Amniotic stem cell (primary cell): ENCODE measurements at places on chromosomes 1 and 21.

DNA sequence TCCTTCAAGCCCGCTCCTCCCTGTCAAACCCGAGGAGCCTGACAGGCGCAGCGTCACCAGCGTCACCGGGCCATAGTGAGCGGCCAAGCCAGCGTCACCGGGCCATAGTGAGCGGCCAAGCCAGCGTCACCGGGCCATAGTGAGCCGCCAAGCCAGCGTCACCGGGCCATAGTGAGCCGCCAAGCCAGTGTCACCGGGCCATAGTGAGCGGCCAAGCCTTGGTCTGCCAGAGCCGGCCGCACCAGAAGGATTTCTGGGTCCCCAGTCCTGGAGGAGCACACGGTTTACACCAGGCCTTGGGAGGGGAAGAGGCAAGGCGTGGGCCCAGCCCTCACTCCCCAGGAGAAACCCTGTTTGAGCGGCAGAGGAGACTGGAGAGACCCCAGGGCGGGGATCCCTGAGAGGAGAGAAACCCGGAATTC lies 39.8 kb upstream of the COL18A1 start:
- no peak for DNase-seq

DNA sequence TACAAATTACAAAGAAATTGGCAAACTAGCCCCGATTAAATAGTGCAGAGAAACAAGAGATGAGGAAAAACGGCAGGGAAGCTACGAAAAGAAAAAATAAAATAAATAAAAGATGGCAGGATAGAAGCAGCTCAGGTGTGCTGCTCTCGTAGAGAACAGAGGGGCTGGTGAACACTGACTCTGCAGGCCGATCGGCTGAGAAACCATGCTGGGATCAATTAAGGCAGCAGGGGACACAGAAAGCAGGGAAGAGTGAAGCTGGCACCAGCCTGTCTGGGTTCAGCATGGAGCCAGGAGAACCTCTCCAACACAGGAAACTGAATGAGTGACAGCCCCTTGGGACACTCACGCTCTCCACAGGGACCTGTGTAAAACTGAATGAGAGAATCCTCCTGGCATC lies 39.5 kb upstream of the TMPRSS15 start:
- no peak for DNase-seq

GRCh38 chr21:45324489-45325205 lies 37.0 kb upstream of the POFUT2 start:
- DNase-seq: no peak

DNA sequence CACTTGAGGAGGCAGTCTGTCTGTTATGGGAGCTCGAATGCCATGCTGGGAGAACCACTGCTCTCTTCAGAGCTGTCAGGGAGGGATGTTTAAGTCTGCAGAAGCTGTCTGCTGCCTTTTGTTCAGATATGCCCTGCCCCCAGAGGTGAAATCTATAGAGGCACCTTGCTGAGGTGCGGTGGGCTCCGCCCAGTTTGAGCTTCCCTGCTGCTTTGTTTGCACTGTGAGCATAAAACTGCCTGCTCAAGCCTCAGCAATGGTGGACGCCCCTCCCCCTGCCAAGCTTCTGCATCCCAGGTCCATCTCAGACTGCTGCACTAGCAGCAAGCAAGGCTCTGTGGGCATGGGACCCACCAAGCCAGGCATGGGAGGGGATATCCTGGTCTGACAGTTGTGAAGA lies 247.5 kb downstream of the LMX1A start:
- DNase-seq: no peak

DNA sequence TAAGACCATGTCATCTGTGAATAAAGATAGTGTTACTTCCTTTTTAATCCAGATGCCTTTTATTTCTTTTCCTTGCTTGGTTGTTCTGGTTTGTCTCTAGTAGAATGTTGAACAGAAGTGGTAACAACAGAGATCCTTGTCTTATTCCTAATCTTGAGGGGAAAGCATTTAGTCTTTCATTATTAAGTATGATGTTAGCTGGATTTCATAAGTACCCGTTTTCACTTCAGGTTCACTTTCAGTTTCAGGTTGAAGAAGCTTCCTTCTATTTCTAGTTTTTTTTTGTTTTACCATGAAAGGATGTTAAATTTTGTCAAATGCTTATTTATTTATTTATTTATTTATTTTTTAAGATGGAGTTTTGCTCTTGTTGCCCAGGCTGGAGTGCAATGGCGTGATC lies 22.3 kb upstream of the AGPAT3 start:
- DNase-seq: no peak

DNA sequence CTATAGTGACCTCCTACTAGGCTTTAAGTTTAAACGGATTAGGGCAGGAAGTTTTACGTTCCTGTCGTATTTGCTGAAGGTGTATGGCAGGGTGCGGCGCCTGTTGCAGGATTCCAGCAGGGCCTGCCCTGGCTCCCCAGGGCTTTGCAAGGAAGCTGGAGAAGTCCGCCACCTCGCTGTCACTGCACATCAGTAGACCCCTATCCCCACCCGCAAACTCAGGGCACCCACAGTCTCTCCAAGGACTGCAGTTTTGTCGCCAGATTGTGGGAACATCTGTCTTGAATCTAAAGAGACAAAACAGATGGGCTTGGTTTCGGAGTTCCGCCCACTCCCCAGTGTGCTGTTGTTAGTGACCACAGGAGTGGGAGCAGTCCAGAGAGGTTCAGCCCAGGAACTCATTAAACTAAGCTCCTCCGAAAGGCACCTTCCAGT lies 110.8 kb downstream of the CDC7 start:
- no peak for DNase-seq

GRCh38 chr1:77594366-77595112 lies 87.9 kb downstream of the ZZZ3 start:
- no peak for DNase-seq

DNA sequence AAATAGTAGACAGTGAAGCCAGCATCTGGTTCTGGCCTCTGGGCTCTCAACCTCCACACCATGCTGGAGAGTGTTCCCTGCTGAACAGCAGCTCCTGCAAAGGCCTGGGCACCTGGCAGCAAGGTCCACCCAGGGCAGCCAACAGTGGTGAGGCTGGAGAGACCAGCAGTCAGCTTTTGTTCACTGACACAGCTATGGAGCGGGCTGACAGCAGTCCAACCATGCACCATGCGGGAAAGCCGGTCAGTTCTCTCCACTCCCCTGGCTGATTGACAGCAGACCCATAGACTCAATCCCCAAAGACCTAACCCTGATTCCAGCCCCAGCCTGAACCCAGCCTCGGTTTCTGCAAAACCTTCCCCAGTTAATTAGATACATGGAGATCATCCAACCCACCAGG lies 49.0 kb downstream of the KLHDC7A start:
- DNase-seq: no peak

GRCh38 chr21:43994085-43994484 lies 18.0 kb upstream of the TRAPPC10 start:
- DNase-seq: no peak

DNA sequence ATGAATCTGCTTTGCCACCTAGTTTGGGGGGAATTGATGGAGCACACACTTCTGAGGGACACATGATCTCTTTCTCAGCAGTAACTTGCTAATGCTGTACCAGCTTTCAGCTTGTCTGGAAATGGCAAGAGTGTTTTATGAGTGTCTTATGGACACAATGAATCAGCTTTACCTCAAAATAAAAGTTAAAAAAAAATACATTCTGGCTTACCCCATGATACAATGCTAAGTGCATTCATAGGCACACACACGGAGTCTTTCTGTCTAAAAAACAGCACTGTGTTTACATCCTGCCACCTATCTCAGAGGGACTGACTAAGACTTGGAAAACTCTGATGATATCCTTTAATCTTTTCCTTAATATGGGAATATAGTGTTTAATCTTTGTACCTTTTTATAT lies 455.5 kb upstream of the ADAMTS5 start:
- DNase-seq: no peak
